Ecto neural progenitor cell (in vitro differentiated cells): ENCODE measurements at places on chromosomes 16 and 17.

DNA sequence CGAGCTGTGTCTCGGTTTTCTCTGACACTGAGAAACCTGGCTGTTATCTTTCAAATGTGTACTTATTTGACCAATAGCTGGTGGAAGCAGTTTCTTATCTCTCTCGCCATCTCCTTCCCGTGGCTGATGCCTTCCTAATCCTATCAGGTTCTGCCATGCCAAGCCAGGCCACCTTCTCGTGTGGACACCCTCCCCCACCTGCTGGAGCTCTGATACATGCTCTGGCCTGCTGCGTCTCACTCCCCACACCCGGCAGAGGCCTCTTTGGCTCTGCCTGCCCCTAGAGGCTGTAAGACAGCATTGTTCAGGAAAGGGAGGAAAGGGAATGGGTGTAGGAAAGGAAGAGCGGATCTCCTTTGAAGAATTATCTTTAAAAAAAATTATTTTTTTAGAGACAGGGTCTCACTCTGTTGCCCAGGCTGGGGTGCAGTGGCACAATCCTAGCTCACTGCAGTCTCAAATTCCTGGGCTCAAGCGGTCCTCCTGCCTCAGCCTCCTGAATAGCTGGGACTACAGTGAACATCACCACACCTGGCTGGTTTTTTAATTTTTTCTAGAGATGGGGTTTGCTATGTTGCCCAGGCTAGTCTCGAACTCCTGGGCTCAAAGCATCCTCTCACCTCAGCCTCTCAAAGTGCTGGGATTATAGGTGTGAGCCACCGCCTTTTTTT lies 7.5 kb upstream of the ARMC5 start:
- no peak for DNase-seq

GRCh38 chr16:468068-468821 lies 42.8 kb downstream of the RAB11FIP3 start:
- DNase-seq, result no peak

DNA sequence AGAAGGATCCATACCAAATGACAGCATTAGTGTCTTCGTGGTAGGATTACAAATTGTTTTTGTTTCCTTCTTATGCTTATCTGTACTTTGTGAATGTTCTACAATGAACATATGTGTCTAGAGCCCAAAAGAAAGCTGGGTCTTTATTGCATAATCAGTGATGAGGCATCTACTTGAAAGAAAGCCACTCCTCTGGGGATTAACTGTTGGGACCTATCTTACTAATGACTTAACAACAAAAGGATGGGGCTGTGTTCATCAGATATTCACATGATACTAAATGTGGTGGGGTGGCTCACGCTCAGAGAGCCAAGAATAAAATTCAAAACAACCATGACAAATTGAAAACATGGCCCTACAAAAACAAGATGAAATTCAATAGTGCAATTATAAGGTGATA lies 160.2 kb downstream of the RGS9 start:
- DNase-seq, result no peak

GRCh38 chr16:89138843-89139520 lies 32.6 kb upstream of the CDH15 start:
- DNase-seq, result no peak

- DNase-seq, result no peak
Measured at GRCh38 chr16:58318391-58318790, 23.6 kb upstream of the PRSS54 start.

GRCh38 chr17:49333804-49334203 lies 28.2 kb downstream of the ZNF652 start:
- no peak for DNase-seq

DNA sequence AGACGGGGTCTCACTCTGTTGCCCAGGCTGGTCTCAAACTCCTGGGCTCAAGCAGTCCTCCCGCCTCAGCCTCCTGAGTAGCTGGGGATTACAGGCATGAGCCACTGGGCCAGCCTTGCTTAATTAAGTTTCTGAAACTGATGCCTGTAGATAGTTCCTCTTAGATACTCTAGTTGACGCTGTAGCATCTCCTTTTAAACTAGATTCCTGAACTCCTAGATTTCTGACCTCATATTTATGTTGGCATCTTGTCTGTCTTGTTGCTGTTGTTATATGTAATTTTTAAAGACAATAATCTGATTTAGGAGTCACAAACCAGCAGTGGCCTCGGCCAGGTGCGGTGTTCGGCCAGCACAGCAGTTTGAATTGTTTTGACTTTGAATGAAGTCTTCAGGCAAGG lies 37.5 kb downstream of the DHRS7B start:
- no peak for DNase-seq

DNA sequence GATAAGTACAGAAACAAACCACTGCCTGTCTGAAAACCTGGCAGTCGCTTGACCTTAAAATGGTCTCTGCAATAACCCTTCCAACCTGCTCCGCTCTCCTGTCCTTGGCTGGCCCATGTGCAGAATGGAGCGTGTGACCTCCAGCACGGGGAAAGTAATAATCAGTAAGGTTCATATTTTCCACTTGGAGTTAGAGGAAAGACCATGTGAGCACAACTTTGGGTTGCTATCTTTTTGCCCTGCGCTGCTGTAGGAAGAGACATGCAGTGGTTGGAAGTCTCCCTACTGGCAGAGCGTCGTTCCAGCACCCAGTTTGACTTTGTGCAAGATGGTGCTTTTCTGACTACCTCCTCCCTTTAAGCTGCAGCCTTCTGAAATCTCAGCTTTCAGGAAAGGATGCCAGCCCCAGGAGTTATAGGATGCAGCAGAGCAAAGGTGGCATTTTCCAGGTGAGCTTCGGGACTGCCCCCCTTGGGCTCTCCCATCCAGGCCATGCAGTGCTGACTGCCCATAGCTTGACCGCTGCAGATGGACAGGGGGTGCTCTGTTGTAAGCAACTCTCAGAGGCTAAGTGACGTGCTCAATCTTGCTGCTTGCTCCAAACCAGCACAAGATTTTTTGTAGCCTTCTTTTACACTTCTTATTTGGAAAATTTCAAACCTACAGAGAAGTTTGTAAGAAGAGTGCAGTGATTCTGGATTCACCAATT lies 110.7 kb upstream of the NOL11 start:
- no peak for DNase-seq

DNA sequence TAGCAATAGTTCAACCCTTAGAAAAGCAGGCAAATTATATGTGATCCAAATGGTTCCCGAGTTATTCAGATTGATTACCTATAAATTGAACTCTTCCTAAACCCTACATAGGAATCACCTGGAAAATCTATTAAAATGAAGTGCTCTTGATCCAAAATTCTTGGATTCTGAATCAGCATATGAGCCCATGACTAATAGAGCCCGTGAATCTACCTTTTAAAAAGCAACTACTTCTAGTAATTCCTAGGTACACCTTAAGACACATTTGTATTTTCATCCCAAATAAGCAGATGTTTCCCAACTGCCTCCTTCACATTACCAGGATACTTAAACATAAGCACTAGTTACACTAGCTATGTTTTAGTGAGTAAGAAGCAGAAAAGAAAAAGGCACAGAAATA lies 1171.0 kb upstream of the GOT2 start:
- DNase-seq, result no peak

DNA sequence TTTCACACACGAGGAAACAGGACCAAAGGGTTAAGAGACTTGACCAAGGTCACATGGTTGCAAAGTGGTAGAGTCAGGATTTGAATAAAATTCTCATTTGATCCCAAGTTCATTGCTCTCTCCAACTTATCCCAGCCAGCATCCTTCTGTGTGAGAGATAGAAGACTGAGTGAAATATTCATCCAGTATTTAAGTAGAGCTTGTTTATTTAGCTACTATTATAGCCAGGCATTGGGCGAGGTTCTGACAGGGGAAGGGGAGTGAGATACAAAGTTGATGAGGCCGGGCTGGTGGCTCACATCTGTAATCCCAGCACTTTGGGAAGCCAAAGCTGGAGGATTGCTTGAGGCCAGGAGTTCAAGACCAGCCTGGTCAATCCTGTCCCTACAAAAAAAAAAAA lies 4.4 kb downstream of the ITGAL start:
- no peak for DNase-seq

- DNase-seq, result peak; percentile 99
Measured at GRCh38 chr16:11742536-11743307, at the start of gene TXNDC11. TXNDC11 (minus strand) TSS chr16:11742857; CDS start chr16:11742730, 127 bp downstream.

DNA sequence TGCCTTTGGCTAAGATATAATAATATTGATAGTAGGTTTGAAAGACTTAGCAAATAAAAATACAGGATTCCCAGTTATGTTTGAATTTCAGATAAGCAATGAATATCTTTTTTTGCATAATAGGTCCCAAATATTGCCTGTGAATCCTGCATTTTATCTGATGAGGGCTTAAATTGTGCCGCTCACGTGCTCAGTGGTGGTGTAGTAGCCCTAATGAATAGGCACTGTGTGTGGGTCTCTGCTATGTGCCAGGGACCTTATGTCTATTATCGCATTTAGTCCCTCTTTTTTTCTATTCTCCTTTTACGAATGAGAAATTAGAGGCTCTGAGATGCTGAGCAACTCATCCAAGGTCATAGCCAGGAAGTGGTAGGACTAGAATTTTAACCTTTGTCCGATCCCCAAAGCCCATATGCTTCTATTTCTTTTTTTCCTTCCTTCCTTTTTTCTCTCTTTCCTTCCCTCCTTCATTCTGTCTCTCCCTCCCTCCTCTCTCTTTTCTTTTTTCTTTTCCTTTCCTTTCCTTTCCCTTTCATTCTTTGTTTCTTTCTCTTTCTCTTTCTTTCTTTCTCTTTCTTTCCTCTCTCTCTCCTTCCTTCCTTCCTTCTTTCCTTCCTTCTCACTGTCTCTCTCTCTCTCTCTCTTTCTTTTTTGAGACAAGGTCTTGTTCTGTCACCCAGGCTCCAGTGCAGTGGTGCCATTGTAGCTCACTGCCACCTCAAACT lies 47.2 kb downstream of the RGS9 start:
- DNase-seq, result no peak

GRCh38 chr16:27154705-27155521 lies 48.4 kb upstream of the KDM8 start:
- DNase-seq, result peak; percentile 80

- DNase-seq, result peak; percentile 87
Measured at GRCh38 chr16:1102921-1103635, 7.0 kb upstream of the C1QTNF8 start.

DNA sequence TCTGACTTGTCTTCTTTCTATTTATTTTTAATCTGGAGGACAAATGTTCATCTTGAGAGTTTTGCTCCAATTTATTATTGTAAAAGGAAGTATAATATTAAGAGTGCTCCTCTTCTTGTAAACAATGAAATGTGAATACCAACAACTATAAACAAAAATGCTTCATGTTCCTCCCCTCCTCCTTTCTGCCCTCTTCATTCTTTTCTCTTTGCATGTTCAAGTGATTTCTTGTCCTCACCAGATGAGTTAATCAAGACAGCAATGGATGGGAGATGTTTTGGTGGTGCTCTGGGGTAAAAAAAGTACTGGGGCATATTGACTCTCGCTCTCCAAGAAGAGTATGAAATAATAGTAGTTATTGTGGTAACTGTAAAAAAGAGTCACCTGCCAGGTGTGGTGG lies 24.3 kb downstream of the ITGB3 start:
- no peak for DNase-seq

- no peak for DNase-seq
Measured at GRCh38 chr17:17445296-17445924, 31.4 kb upstream of the MED9 start.

DNA sequence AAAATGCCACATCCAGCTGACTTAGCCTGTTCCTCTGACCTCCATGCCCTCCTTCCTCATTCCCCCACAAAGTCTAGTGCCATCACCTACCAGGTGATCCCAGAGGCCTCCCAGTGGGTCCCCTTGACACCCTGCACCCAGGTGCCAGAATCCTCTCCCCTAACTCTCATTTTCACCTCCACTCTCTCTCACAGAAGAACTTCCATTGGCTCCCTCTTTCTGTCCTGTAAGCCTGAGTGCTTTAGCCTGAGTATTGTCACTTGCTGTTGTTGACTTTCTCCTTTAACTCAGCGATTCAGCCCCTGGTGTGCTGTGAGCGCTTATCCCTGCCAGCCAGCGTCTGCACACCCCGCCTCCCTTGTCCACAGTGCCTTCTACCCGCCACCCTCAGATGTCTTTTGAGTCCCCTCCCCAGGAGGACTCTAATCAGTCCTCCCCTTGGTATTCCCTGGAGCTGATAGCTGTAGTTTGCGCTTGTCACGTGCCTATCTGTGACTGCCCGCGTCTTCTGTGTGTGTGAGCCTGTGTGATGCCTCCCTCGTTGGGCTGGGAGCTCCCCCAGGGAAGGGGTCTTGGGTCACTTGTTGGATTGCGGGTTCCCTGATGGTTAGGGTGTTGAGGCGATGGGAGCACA lies 31.9 kb downstream of the ARHGAP23 start:
- peak; percentile 50 for DNase-seq

GRCh38 chr17:31308372-31309334 lies 5.2 kb downstream of the EVI2B start:
- DNase-seq, result no peak

GRCh38 chr16:28165598-28165997 lies 46.2 kb downstream of the XPO6 start:
- no peak for DNase-seq

DNA sequence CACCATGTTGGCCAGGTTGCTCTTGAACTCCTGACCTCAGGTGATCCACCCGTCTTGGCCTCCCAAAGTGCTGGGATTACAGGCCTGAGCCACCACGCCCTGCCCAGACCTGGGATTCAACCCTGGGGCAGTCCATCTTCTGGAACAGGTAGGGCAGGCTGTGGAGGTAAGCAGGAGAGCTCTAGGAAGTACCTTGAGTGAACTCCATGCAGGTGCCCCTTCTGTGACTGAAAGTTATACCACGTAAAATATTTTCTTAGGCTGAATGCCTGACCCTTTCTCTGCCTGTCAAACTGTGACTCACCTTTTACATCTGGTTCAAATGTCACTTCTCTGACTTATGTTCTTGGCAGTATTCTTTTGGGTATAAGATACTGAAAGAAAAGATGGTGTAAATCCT lies 86.7 kb upstream of the ELAC2 start:
- DNase-seq, result no peak

DNA sequence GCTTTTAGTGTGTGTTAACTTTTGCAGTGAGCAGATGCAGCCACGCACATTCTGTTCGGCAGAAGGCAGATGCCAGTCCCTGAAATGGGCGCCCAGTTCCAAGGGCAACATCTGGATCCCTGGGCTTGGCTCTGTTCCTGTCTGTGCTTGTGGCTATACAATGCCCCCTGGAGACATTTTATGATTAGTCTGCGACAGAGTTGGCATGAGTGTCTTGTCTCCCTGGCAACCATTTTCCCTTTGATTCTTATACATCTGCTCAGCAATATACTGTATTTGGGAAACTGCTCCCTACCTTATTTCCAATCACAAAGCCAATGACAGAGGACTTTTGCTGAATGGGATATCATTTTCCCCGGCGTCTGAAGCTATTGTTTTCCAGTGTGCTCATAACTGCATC lies 1629.5 kb upstream of the GOT2 start:
- no peak for DNase-seq

- no peak for DNase-seq
Measured at GRCh38 chr16:13435873-13436474, 484.0 kb upstream of the ERCC4 start.

GRCh38 chr16:9650284-9650683 lies 531.9 kb downstream of the GRIN2A start:
- peak; percentile 3 for DNase-seq
